HT-29 (cell line): ENCODE measurements at places on chromosomes 1 and 21.
A peak's percentile ranks its signal among the peaks of the same experiment; 100 is the strongest.

DNA sequence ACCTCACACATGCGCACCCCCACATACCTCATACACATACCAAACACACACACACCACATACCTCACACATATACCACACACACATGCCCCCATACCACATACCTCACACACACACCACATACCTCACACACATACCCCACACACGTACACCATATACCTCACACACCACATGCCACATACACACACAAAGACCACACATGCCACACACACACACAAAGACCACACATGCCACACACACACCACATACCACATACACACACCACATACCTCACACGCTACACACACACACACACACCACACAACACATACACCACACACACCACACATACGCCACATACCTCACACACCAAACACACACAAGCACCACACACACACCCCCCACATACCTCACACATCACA lies 30.0 kb downstream of the HIVEP3 start:
- DNase-seq, result no peak

GRCh38 chr1:28855469-28855951 lies 43.5 kb downstream of the OPRD1 start:
- DNase-seq, result no peak

DNA sequence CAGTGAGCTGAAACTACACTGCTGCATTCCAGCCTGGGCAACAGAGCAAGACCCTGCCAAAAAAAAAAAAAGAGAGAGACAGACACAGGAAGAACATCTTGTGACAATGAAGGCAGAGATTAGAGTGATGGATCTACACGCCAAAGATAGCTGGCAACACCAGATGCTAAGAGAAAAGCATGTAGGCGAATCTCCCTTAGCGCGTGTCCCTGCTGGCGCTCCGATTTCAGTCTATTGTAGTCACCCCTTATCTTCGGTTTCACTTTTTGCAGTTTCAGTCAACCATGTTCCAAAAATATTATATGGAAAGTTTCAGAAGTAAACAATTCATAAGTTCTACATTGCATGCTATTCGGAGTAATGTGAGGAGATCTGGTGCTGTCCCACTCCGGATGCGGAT lies 11.6 kb upstream of the BRDT start:
- DNase-seq, result no peak

DNA sequence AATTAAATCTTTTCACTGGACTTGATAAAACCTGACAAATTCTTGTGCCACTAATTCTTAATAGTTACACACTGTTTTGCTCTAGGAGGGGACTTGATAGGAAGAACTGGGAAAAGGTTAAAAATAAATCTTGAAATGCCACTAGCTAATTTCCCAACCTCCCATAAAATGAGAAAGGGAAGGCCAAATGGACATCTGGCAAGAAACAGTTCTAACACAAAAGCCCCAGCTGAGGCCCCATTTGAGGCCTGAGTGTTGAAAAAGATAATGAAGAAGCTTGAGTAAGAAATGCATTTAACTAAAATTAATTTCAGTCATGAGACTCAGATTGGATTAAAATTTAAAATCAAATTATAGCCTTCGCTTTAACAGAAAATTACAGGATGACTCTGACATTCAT lies 11.2 kb upstream of the RAP1GAP start:
- no peak for DNase-seq

GRCh38 chr1:169572187-169572586 lies 14.1 kb downstream of the F5 start:
- peak; percentile 72 for DNase-seq

DNA sequence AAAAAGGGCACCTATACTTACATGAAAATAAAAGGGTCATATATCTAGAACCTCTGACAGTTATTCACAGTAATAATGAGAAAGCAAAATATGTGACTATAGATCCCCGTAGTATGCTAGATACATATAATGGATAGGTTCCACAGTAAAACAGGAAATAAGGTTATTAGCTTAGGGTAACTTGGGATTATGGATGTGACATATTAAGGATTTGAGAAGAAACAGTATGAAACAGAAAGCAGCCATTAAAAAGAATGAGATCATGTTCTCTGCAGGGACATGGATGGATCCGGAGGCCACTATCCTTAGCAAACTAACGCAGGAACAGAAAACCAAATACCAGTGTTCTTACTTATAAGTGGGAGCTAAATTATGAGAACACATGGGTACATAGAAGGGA lies 1547.3 kb downstream of the BRINP3 start:
- no peak for DNase-seq

DNA sequence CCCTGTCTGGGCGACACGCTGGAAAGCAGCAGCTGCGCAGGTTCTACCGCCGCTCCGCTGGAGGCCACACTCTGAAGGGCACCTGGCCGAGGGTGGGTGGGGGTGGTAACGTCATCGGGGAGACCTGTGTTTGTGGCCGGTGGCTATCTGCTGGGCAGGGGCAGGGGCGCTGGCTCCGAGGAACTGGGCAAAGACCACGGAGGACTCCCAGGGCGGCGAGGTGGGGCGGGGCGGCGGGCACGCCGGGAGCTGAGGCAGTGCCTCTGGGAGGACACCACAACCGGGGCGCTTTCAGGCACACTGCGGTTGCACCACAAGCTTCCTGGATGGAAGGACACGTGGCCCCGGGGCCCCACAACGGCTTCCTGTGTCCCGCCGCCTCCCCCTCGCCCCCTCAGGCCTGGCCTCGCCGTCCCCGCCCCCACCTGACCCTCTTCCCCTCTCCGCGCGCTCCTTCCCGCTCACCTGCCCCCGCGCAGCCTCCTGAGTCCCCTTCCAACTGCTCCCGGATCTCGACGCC lies 3.3 kb upstream of the DENND2D start:
- peak; percentile 89 for DNase-seq

- no peak for DNase-seq
Measured at GRCh38 chr1:119603695-119604094, 44.4 kb downstream of the ZNF697 start.
